Ascending aorta (tissue), 2 donors: ENCODE measurements at places on chromosomes 1 and 21.

DNA sequence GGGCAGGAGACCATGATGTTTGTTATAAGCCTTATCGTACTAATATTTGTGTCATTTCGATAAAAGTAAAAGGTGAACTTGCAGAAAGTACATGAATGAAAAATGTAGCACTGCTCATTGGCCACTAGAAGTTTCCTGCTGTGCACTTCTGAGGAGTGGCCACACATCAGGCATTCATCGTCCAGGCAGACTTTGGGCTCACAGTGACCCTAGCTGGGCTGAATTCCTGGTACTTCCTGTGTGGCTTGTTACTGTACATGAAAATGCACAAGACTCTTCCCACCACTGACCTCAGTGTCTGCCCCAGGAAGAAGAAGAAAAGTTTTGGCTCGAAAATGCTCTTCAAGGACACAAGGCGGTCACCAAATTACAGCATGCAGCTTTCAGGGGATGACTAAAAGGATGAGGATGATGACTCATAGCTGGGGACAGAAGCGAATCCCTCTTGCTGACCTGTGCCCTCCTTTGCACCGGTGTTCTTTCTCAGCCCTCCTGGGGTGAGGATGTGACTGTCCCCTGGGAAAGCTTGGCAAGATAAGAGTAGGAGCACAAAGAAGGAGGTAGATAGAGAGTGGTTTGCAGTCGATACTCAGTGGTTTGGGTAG lies 252.4 kb upstream of the KAZN start:
- H3K36me3 ChIP-seq: no peaks in the 10 kb centered on the region
- no peak for DNase-seq
- H3K4me1 ChIP-seq: no peaks in the 10 kb centered on the region
- H3K27ac ChIP-seq: no peak overlapping the region
- no peak overlapping the region for H3K4me3 ChIP-seq

DNA sequence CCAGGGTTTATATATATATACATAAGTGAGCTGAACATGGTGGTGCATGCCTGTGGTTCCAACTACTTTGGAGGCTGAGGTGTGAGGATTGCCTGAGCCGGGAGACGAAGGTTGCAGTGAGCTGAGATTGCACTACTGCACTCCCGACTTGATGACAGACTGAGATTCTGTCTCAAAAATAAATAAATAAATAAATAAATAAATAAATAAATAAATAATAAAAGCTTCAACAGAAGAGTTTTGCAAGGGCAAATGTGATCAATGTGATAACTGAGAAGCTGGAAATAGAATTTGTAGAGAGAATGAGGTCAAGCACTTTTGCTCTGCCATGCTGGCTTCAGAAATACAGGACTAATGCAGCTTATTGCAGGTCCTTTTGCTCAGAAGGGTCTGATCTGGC lies 855.8 kb upstream of the PRMT6 start:
- no peaks in the 10 kb centered on the region for H3K27me3 ChIP-seq
- DNase-seq: no peak
- no peaks in the 10 kb centered on the region for H3K4me1 ChIP-seq
- H3K36me3 ChIP-seq: no peaks in the 10 kb centered on the region
- no peak overlapping the region for H3K4me3 ChIP-seq
- no peak overlapping the region for H3K27ac ChIP-seq

GRCh38 chr21:31273278-31273677 lies 70.8 kb downstream of the TIAM1 start:
- H3K4me3 ChIP-seq: no peak overlapping the region
- no peak for DNase-seq
- H3K27me3 ChIP-seq: no peaks in the 10 kb centered on the region
- no peaks in the 10 kb centered on the region for H3K4me1 ChIP-seq
- H3K27ac ChIP-seq: no peak overlapping the region

DNA sequence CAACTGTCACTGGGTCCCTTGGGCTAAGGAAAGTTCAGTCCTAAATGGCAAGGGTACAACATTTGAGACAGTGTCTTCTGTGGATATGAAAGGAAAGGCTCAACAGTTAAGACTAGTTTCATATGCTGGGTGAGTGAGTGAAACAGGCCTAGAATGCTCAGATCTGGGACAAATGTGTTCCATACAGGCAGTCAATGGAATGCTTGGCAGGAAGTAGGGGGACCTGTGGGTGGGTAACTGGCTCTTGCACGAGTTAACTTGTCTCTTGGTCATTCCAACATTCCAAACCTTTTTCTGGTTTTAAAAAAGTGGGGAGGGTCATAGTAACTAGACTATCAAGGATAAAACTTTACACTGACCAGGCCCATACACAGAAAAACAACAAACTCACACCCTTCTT lies 17.8 kb upstream of the ADAM30 start:
- no peak overlapping the region for H3K4me3 ChIP-seq
- H3K4me1 ChIP-seq: no peaks in the 10 kb centered on the region
- H3K27ac ChIP-seq: no peak overlapping the region
- H3K36me3 ChIP-seq: peaks cover 60% of the 10 kb centered on the region
- H3K27me3 ChIP-seq: no peaks in the 10 kb centered on the region

DNA sequence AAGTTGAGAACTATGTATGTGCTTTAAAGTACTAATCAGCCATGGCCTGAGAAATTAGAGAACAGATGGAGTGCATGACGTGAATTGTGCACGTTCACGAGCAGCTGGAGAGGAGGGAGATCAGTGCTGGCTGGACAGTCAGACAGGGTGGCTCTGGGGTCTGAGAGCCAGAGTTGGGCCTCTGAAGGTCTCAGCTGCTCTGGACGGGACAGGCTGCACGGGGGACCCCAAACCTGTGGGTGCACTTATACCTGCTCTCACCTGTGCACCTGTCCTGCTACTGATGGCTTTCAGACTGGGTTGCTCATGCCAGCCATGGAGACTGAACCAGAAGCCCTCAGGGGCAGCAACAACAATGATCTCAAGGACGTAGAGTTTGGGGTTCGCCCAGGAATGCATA lies 43.5 kb downstream of the UMODL1 start:
- DNase-seq: no peak
- no peaks in the 10 kb centered on the region for H3K36me3 ChIP-seq
- no peak overlapping the region for H3K27ac ChIP-seq
- no peaks in the 10 kb centered on the region for H3K27me3 ChIP-seq

GRCh38 chr1:241269116-241269515 lies 87.9 kb downstream of the RGS7 start:
- no peak overlapping the region for H3K27ac ChIP-seq
- no peak for DNase-seq

GRCh38 chr1:77672374-77672773 lies 10.1 kb downstream of the ZZZ3 start:
- H3K4me3 ChIP-seq: no peak overlapping the region
- H3K36me3 ChIP-seq: no peaks in the 10 kb centered on the region
- DNase-seq: no peak
- H3K27ac ChIP-seq: no peak overlapping the region

GRCh38 chr1:31976401-31976800 lies 37.3 kb upstream of the KHDRBS1 start:
- H3K4me3 ChIP-seq: no peak overlapping the region
- no peaks in the 10 kb centered on the region for H3K27me3 ChIP-seq
- no peaks in the 10 kb centered on the region for H3K4me1 ChIP-seq
- DNase-seq: no peak

- H3K36me3 ChIP-seq: no peaks in the 10 kb centered on the region
- no peak overlapping the region for H3K4me3 ChIP-seq
- no peak overlapping the region for H3K27ac ChIP-seq
- peaks cover 8% of the 10 kb centered on the region for H3K4me1 ChIP-seq
These were observed 324.9 kb downstream of the SIPA1L2 start for GRCh38 chr1:232305050-232305449.

DNA sequence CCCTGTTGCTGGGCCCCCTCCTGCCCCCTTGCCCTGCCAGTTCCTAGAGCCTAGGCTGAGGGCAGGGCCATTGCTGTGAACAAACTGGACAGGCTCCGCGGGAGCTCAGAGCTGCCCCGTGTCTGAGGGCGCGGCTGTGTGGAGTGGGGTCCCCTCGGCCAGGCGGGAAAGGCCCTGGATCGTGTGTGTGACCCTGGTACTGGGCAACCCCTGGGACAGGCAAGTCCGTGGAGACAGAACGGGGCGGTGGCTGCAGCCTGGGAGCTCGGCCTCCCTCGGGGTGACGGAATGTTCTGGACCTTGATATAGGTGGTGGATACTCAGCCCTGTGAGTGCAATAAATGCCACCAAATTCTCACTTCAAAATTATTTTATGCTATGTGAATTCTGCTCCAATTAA lies 27.7 kb upstream of the C1orf159 start:
- no peak overlapping the region for H3K4me3 ChIP-seq
- H3K4me1 ChIP-seq: no peaks in the 10 kb centered on the region
- no peak for DNase-seq
- no peaks in the 10 kb centered on the region for H3K27me3 ChIP-seq

DNA sequence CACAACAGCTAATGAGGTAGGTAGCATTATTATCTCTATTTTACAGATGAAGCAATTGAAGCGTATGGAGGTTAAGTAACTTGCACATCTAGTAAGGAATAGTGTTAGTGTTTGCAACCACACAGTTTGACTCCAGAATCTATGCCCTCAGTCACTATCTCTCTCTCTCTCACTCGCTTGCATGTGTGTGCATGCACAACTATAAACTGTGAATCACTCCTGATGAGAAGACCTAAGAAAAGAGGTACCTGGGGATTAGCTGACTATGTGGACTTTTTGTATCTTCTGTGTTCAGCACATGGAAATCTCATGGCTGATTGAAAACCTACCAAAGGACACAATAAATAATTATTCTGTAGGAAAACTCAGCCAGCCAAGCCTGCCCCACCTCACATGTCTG lies 295.5 kb downstream of the BRINP2 start:
- no peak for DNase-seq
- no peaks in the 10 kb centered on the region for H3K4me1 ChIP-seq
- H3K36me3 ChIP-seq: no peaks in the 10 kb centered on the region
- H3K4me3 ChIP-seq: no peak overlapping the region
- H3K27ac ChIP-seq: no peak overlapping the region
- no peaks in the 10 kb centered on the region for H3K27me3 ChIP-seq

DNA sequence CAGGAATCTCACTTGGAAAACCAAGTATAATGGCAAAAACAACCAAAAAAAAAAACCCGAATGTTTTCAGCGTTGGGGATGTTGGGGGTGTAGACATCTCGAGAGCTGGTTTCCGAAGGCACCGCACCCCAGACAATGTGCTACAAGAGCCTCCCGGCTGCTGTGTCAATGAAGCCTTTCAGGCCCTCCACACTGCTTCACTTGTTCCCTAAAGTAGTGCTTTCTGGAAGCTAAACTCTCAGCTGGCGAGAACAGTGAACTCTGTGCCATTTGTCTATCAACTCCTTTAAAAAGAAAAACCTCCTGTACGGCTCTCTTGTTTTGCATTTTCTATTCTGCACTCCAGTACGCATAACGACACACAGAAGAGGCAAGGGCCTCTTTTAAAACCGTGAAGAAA lies 32.5 kb downstream of the PLEKHO1 start:
- DNase-seq: no peak
- H3K36me3 ChIP-seq: no peaks in the 10 kb centered on the region
- no peak overlapping the region for H3K27ac ChIP-seq
- no peaks in the 10 kb centered on the region for H3K27me3 ChIP-seq
- H3K4me1 ChIP-seq: peaks cover 7% of the 10 kb centered on the region

GRCh38 chr1:51897699-51898031 lies 19.1 kb upstream of the NRDC start:
- H3K36me3 ChIP-seq: no peaks in the 10 kb centered on the region
- no peaks in the 10 kb centered on the region for H3K4me1 ChIP-seq
- no peak overlapping the region for H3K4me3 ChIP-seq
- no peak overlapping the region for H3K27ac ChIP-seq
- H3K27me3 ChIP-seq: no peaks in the 10 kb centered on the region

DNA sequence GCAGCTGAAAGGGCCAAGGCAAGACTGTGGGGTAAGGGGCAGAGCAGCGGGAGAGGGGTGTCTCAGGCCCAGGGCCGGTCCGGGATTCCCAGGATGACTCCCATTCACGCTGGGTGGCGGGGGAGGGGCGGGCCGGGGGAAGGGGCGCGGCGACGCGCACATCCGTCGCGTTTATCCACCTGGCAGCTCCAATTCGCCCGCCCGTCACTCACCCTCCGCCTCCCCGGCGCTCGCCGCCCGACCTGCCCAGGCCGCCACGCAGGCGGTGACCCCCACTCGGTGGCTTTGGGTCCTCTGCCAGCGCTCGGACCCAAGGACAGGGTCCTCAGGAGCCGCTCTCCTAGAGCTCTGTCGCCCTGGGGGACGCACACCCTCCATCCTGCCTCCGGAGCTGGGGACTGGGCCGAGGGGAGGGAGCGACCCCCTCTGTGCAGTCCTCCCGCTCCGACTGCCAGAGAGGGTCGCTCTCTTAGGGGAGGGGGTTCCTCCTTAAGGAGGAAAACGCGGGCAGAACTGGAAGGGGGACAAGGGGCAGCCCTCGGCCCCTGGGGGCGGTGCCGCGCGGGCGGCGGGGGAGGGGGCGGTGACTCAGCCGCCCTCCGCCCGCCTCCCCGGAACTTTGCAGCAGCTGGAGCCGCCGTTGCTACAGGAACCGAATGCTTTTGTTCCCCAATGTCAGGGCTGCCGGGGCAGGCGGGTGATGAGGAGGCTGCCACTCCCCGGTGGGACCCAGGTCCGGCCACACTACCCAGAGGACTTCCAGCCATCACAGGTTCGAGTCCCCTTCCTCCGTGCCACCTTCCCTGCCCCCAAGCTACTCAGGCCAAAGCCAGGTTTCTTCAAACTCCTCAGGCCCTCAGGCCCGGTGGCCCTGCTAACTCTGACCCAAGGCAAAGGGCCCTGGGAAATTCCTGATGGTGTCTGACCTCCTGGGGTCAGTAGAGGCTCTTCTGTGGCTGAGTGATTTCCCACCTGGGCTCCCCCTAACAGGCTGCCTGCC lies 3.4 kb downstream of the ADGRB2 start:
- H3K4me3 ChIP-seq: peak overlapping the region; percentile 71
- no peaks in the 10 kb centered on the region for H3K36me3 ChIP-seq
- no peaks in the 10 kb centered on the region for H3K27me3 ChIP-seq

DNA sequence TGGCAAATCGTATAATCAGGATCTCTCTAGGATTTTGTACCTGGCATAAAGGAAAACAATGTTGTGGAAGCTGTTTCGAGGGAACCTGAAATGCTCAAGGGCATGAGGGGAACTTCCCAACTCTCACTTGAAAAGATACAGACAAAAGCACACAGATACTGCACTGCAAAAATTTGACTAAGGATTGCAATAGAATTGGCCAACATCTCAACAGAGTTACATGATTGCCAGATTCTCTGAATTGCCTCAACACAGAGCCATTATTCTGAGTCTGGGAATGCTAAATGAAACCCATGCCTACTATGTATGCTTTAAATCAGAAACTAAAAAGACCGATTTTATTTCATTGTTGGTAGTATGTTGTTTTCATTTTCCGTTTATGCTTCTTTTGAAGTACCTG lies 16.0 kb downstream of the KRTAP19-8 start:
- no peaks in the 10 kb centered on the region for H3K27me3 ChIP-seq
- no peaks in the 10 kb centered on the region for H3K36me3 ChIP-seq
- no peak overlapping the region for H3K27ac ChIP-seq
- H3K4me3 ChIP-seq: no peak overlapping the region
- no peaks in the 10 kb centered on the region for H3K4me1 ChIP-seq
- DNase-seq: no peak

GRCh38 chr1:18798533-18798932 lies 60.9 kb downstream of the TAS1R2 start:
- H3K4me1 ChIP-seq: no peaks in the 10 kb centered on the region
- no peaks in the 10 kb centered on the region for H3K36me3 ChIP-seq
- H3K4me3 ChIP-seq: no peak overlapping the region
- H3K27ac ChIP-seq: no peak overlapping the region
- no peaks in the 10 kb centered on the region for H3K27me3 ChIP-seq
- DNase-seq: no peak
